ENCODE measurements at places on chromosomes 2 and 18.

- no peak for DNase-seq
Measured at GRCh38 chr2:238761868-238762267, 86.0 kb upstream of the TWIST2 start.

- DNase-seq = no peak
Measured at GRCh38 chr2:25237764-25238163, 69.4 kb upstream of the POMC start.

GRCh38 chr2:38554973-38555595 is 47.6 kb downstream of the HNRNPLL start:
- no peak for DNase-seq

DNA sequence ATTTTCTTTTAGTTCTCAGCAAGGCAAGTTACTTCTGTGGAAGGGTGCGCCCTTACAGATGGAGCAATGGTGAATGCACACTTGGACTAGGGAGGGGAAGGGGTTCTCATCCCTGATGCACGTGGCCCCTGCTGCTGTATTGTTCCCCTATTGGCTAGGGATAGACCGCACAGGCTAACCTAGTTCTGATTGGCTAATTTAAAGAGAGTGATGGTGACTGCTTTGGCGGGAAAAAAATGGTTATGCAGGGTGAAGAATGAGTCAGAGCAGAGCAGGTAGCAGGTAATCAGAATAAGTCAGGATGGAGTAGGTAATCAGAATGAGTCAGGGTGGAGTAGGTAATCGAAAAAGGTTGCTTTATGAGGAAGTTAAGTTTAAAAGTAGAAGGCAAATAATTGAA is 171.5 kb downstream of the MTCL1 start:
- no peak for DNase-seq

- DNase-seq = peak; percentile 34
Measured at GRCh38 chr2:23449413-23449812, 64.4 kb downstream of the KLHL29 start.

DNA sequence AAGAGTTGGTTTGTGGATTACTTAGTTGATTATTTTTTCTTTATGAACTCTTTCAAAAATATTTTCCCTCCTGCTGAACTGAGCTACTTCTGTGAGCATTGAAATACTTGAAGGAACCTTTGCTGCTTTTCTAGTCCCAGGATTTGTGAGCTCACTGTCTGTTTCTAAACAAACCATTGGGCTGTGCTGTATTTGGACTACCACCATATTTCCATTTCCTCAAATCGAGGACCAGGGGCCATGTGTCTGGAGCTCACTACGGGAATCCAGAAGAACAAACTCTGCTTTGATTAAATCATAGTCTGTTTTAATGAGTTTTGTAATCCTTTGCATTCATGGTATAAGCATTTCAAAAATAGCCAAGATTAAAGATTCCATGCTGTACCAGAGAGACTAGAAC is 1.3 kb downstream of the MRPL33 start:
- DNase-seq = no peak

GRCh38 chr2:98474979-98475632 is 30.4 kb downstream of the INPP4A start:
- DNase-seq = no peak

DNA sequence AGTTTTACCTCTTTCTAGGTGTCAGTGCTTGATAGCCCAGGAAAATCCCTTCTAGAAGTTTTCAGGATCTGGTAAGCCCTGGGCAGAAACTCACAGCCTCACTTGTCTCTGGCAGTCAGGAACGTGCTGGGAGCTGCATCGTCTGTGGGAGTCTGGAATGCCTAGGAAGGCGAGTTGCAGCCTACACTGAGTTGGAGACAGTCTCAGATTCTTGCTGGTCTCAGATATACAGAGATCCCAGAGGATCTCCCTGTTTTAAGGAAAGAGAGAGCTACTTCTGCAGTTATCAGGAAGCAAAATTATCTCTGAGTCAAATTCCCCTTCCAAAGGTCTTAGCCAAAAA is 104.4 kb upstream of the CDC42EP3 start:
- DNase-seq = no peak

- peak; percentile 16 for DNase-seq
Measured at GRCh38 chr18:7329016-7329415, 98.1 kb downstream of the LRRC30 start.

- no peak for DNase-seq
Measured at GRCh38 chr2:146265656-146266055, 1579.2 kb upstream of the ACVR2A start.

GRCh38 chr2:210389856-210390255 is 74.9 kb upstream of the MYL1 start:
- DNase-seq = no peak

GRCh38 chr2:105425936-105426625 is 27.2 kb upstream of the FHL2 start:
- no peak for DNase-seq

DNA sequence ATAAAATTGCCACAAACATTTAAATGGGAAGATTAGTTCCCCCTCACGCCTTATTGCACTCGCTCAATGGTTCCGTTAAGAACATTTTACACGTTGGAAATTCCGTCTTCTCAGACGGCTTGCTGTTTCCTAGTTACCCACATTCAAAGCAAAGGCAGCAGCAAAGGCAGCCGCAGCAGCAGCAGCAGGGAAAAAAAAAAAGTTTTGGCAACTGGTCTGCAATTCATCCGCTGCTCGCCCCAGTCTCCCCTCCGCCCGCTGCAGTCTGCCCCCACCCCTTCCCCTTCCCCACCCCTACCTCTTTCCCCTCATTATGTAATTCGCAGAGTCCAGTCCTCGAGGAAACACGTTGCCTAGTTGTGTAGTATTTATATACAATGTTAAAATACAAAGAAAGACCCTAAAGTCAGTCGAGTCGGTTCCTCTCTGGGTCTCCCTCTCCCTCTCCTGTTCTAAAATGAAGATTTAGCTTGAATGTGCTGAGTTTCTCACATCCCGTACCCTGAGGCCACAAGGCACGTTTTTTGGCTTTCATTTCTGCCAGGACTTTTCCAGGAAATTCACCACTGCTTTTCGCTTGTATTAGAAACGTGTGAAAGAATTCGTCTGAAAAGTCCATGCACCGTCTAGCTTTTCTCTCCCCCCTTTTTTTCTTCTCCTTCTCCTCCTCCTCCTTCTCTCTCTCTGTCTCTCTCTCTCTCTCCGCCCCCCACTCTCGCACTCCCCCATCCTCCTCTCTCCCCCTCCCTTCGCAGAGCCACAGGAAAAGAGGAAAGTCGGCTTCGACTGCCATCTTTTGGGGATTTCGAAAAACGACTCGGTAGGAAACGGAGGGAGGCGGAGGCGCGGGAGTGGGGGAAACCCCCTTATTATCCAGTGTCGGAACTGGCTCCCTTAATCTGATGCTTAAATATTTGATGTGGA is 140.0 kb downstream of the MEIS1 start:
- DNase-seq = peak; percentile 80

DNA sequence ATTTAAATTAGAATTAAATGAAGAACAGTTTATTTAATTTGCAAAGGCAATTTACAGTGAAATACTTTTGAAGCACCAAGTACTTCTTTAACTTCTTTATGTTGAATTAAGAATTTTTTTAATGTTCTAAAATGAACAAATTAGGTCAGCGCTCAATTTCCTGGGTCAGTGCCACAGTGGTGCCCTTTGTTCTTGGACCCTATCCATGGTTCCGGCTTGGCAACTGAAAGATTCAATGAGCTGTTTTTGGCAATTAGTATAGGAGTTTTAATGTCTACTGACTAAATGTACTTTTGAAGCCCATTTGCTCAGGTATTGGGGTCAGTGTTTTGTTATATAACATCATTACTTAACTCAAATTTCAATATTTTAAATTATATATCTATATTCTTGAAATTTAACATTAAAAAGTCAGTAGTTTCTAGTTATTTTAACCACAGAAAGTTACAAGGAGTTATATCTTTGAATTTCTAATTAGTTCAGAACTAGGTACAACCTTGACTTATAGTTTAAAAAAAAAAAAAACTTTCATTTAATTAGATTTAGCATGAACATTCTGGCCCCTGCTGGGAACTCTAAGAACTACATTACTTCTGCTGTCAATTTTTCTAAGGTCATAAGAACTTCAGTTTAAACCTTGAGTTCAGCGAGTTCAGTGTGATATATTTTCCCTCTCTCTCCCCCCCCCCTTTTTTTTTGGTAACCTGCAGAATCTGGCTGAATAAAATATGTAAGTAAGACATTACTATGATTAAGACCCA is 7.6 kb upstream of the MSTN start:
- peak; percentile 48 for DNase-seq

DNA sequence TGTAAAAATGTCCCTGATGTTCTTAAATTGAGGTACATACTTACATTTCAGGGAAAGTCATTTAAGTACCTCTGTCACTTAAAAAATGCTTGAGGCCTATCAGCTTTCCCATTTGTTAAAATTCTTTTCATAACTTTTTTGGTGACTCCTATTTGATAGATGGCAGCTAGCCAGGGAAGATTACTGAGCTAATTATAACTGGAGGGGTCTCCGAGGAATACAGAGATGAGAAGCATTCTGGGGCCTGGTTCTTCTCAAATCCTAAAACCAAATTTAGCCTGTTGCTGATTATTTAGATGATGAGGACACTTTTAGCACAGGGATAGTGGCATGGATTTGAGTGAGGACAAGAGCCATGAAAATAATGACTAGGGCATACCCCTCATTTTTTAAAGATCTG is 4.8 kb downstream of the UGP2 start:
- DNase-seq = no peak

DNA sequence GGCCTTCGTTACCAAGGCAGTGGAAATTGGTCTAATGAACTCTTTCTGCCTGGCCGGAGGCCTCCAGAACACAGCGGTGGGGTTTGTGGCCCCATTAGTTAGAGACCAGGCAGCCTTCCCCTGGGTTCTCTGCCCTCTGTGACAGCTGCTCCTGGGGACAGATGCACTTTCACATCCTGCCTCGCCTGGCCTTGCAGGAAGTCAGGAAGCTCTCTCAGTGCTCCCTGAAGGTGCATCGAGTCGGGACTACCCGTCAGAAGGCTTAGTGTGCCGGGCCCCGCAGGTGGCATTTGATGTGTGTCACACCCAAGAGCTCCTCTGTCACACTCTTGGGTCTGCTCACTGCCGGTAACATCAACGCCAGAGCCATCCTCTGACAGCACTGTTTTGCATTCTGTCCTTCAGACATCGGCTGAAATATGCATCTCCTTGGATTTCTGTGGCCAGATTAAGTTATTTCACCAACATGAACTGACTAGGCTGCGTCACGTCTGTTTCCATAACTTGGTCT is 158.3 kb downstream of the LDLRAD4 start:
- no peak for DNase-seq

- DNase-seq = no peak
Measured at GRCh38 chr2:237200462-237200861, 114.8 kb downstream of the COPS8 start.

DNA sequence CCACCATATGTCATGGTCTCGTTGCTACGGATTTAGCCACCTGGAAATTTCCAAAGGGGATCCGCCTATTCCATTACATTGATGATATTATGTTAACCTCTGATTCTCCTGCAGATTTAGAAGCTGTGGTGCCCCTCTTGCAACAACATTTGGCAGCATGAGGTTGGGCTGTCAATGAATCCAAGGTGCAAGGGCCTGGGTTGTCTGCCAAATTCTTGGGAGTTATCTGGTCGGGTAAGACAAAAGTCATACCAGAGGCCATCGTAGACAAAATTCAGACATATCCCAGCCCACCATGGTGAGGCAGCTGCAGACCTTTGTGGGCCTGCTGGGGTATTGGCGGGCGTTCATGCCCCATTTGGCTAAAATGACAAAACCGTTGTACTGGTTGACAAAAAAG is 13.6 kb upstream of the C2orf42 start:
- no peak for DNase-seq

GRCh38 chr2:230749111-230749510 is 36.5 kb downstream of the CAB39 start:
- no peak for DNase-seq

- no peak for DNase-seq
Measured at GRCh38 chr2:157150747-157151146, 106.8 kb upstream of the GALNT5 start.

DNA sequence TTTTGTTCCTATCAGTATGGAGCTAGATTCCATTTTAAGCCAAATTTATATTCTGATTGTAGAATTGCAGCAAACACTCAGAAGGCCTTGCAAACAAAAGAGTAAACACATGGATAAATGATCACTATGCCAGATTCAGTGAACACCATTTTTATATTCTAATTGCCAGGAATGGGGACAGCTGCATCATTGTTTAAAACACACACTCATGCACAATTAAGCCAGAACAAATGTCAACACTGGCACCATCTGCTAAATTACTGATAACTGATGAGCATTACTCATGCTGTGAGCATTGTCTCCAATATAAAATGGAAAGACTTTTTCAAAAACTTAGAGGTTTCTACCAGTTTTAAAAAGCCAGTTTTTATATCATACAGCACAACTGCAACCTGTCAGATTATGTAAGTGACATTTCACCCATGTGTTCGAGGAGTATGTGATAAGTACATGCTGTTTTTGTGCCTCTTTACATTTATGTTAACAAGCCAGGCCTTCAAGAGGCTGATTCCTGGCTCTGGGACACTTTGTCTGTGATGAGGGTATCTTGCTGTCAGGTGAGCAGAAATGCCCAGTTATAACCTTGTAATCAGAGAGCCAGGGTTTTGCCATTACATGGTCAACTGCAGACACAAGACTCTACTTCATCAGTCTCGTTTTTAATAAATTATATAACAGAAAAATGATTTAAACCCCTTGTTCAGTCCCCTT is 4.4 kb upstream of the ST8SIA5 start:
- no peak for DNase-seq

GRCh38 chr2:233083782-233084181 is 23.6 kb downstream of the INPP5D start:
- DNase-seq = no peak

DNA sequence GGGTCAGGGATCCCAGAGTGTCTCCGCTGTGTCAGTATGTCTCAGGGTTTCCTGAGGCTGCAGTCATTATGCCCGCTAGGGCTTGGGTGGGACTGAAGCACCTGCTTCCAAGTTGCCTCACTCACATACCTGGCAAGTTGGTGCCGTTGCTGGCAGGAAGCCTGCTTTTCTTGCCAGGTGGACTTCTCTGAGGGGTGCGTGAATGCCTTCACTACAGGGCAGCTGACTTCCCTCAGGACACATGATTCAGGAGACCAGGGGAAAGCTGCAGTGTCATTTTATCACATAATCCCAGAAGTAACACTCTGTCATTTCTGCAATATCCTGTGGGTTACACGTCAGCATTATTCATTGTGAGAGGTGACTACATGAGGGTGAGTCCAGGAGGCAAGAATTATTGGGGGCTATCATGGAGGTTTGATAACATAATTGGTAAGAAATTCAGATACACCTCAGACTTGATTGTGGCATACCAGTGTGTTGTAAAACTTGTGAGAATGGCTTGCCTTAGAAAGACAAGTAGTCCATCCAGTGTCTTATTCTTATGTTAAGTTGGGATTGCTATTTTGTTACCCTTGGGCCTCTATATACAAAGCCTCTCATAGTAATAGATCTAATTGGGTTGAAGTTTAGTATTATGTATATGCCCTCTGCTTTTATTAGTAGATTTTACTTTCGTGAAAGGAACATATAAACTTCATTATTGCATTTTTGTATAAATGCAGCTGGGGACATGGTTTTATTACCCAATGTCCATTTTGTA is 44.1 kb downstream of the NEDD4L start:
- peak; percentile 61 for DNase-seq
